ENCODE measurements at places on chromosomes 2 and 18.

DNA sequence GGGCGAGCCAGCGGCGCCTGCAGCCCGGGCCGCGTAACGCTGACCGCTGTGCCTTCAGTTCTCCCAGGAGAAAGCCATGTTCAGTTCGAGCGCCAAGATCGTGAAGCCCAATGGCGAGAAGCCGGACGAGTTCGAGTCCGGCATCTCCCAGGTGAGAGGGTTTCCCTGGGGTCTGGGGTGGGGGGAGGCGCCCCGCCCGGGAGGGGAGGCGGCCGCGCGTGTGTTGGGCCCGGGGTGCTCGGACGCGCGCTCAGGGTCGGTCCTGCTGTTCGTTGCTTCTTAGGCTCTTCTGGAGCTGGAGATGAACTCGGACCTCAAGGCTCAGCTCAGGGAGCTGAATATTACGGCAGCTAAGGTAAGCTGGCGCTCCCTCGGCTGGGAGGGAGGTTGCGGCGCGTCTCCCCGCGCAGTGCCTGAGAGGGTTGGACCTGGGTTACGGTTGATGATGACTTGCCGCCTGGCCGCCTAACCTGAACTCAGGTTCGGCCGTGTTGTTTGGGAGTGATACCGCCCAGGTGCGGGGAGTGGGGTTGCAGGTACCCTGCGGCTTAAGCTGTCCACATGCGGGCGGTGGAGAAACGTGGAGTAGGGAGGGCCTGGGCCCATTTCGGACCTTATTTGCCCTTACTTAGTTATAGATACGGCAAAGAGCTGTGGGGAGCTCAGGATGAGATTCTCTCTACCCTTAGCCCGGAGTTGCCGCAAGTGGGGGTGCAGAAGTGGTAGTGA is 638 bp downstream of the RPS7 start:
- H3K27me3 ChIP-seq = no peaks in the 10 kb centered on the region
- H3K4me3 ChIP-seq = peak overlapping the region; percentile 92
- peaks cover 8% of the 10 kb centered on the region for H3K4me1 ChIP-seq
- no peak for DNase-seq

GRCh38 chr2:158599609-158600008 is 142.9 kb downstream of the PKP4 start:
- no peak overlapping the region for H3K4me3 ChIP-seq
- H3K36me3 ChIP-seq = no peaks in the 10 kb centered on the region
- H3K27ac ChIP-seq = no peak overlapping the region
- no peak for DNase-seq
- H3K27me3 ChIP-seq = no peaks in the 10 kb centered on the region

- H3K27me3 ChIP-seq = no peaks in the 10 kb centered on the region
- H3K4me3 ChIP-seq = no peak overlapping the region
- no peaks in the 10 kb centered on the region for H3K36me3 ChIP-seq
- no peak overlapping the region for H3K27ac ChIP-seq
- DNase-seq = no peak
These were observed 1109.3 kb downstream of the TSN start for GRCh38 chr2:122864728-122865127.

DNA sequence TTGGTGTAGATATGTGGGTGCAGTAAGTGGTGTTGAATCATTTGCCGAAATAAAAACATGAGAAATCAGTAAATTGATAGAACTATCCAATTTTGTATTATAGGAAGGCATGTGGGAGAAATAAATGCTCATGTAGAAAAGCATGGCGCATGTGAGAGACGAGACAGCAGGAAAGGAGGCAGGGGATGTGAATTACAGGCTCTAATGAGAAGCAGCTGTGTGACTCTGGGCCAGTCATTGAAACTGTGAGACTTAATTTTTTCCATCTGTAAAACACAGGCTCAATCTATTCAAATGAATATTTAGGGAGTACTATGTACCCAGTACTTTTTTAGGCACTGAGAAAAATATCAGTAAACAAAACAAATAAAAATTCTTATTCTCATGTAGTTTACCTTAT is 42.6 kb upstream of the MAP3K20 start:
- no peak for DNase-seq
- no peak overlapping the region for H3K27ac ChIP-seq
- no peak overlapping the region for H3K4me3 ChIP-seq
- H3K4me1 ChIP-seq = no peaks in the 10 kb centered on the region

- H3K27ac ChIP-seq = no peak overlapping the region
- no peak for DNase-seq
- H3K4me1 ChIP-seq = no peaks in the 10 kb centered on the region
These were observed 150.7 kb downstream of the GALNT14 start for GRCh38 chr2:30987566-30987965.

DNA sequence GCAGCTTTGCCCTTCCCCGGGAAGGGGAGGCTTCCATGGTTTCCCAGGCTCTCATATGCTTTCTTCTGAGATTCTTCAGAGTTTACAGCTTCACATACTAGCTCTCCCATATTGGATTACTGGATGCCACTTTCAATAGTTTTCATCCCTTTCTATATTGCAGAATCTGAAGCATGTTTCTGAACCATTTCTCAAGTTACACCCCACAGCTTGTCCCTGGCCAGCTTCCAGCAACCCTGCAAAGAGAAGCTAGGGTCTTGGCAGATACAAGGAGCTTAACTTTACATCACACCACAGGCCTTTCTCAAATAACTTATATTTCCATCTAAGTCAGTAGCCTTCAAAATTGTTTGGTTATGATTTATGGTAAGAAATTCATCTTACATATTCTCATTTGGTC is 39.6 kb downstream of the LHCGR start:
- DNase-seq = no peak
- no peaks in the 10 kb centered on the region for H3K4me1 ChIP-seq
- H3K36me3 ChIP-seq = no peaks in the 10 kb centered on the region
- no peaks in the 10 kb centered on the region for H3K27me3 ChIP-seq
- H3K4me3 ChIP-seq = no peak overlapping the region
- H3K27ac ChIP-seq = no peak overlapping the region

- peaks cover 11% of the 10 kb centered on the region for H3K27me3 ChIP-seq
- H3K36me3 ChIP-seq = no peaks in the 10 kb centered on the region
- H3K4me1 ChIP-seq = peaks cover 18% of the 10 kb centered on the region
- H3K27ac ChIP-seq = no peak overlapping the region
- peak overlapping the region; percentile 61 for H3K4me3 ChIP-seq
These were observed 3.4 kb downstream of the ZEB2 start for GRCh38 chr2:144516411-144516980.
